Endothelial cell of umbilical vein (primary cell): ENCODE measurements at places on chromosomes 4 and X.

GRCh38 chrX:82320569-82320968 is 1118.7 kb downstream of the SH3BGRL start:
- DNase-seq, result no peak

GRCh38 chr4:54227256-54228055 is 1.6 kb upstream of the PDGFRA start:
- DNase-seq, result peak; percentile 67

DNA sequence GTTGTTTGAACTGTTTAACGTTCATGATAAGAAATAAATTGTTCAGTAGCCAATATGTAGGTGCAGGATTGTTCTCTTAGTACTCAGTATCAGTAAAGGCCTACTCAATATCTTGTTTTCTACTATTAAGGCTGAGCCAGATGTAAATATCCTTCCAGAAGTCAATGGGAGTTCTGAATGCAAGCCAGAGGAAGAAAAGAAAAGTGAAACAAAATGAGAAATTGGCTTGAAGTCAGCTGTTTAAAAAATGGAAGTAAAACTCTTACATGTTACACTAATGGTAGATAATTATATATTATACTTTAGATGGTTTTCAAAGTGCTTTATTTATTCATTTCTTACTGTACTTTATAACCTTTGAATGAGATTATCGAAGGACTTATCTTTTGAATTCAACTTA is 1417.9 kb downstream of the ADGRL3 start:
- DNase-seq, result no peak

DNA sequence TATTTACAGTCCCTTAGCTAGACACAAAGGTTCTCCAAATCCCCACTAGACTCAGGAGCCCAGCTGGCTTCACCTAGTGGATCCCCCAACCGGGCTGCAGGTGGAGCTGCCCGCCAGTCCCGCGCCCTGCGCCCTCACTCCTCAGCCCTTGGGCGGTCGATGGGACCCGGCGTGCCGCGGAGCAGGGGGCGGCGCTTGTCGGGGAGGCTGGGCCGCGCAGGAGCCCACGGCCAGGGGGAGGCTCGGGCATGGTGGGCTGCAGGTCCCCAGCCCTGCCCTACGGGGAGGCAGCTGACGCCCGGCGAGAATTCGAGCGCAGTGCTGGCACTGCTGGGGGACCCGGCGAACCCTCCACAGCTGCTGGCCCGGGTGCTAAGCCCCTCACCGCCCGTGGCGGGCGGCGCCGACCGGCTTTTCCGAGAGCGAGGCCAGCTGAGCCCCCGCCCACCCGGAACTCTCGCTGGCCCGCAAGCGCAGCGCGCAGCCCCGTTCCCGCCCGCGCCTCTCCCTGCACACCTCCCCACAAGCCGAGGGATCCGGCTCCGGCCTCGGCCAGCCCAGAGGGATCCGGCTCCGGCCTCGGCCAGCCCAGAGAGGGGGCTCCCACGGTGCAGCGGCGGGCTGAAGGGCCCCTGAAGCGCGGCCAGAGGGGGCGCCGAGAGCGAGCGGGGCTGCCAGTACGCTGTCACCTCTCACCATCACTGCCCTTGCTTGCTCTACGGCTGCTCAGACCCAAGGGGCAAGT is 39.4 kb downstream of the WFS1 start:
- DNase-seq, result peak; percentile 44

- DNase-seq, result peak; percentile 93
These were observed 47.4 kb upstream of the KDR start for GRCh38 chr4:55172694-55173287.

- no peak for DNase-seq
These were observed 35.0 kb upstream of the BMPR1B start for GRCh38 chr4:94722748-94723147.

- DNase-seq, result no peak
These were observed 32.1 kb upstream of the GLRA2 start for GRCh38 chrX:14497184-14497666.

GRCh38 chr4:129545599-129546278 is 449.8 kb downstream of the C4orf33 start:
- peak; percentile 97 for DNase-seq

DNA sequence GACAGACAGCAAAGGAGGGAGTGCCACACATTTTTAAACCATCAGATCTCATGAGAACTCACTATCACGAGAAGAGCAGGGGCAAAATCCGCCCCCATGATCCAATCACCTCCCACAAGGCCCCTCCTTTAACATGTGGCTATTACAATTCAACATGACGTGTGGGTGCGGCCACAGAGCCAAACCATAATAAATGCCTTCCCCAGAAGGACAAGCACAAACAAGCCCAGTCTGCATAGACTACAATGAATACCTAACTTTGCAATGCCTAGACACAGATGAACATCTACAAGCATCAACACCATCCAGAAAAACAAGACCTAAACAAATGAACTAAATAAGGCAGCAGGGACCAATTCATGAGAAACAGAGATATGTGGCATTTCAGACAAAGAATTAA is 12.3 kb downstream of the ETDA start:
- DNase-seq, result no peak

DNA sequence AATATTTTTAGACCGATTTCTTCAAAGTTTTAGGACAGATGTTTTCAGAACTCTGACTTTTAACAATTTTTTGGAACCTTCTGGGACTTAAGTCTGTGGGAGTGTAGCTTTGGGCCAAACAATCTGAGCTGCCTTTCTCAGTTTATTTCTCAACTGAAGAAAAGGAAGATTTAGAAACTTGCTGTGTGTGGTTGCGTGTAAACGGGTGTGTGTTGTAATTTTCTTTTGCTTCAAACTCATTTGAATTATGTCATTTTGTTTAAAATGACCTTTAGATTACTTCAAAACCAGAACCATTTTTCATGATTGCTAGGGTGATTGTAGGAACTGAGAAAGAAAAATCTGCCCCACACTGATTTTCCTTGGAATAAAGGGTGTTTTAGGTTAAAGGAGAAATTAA is 577.7 kb upstream of the GALNTL6 start:
- no peak for DNase-seq

- DNase-seq, result no peak
These were observed 14.7 kb upstream of the PLAC8 start for GRCh38 chr4:83129264-83129663.

DNA sequence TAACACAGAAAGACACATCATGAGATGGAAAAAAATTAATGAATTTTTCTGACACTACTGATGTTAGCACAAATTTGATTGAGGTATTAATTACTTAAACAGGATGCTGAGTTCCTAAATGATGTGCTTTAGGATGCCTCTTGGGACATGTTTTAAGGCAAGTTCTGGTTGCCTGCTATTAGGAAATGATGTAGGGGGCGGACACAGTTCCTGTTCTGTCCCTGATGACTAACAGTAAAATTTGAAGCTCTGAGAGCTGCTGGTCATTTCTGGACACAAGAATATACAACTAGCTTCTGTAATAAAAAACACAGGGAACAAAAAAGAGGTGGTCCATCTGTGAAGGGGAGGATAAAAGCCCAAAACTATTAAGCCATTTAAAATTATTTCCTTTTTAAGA is 163.2 kb upstream of the ETNPPL start:
- no peak for DNase-seq

DNA sequence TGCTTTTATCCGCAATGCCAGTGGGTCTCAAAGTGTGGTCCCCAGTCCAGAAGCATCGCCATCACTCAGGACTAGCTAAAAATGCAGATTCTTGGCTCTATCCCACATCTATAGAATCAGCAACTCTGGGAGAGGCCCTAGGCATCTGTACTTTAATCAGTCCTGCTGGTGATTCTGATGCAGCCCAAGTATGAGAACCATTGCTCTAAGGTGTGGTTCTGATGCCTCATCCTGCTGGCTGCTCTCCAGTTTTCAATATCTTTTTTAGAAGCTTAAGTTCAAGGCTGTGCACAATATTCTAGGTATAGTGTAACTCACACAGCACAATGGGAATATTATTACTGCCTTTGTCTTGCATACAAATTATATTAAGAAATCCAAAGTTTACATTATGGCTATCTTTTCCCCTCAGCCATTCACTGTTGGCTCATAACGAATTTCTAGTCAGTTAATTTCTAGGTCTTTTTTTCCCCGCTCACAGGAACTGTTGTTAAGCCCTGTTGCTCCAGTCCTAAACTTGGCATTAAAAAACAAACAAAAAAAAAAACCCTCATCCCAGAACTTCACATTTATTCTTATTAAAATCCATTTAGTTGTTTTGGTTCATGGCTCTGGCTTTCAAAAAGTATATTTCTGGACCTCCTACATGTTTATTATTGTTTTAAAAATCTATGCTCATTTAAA is 109.1 kb downstream of the PHEX start:
- DNase-seq, result no peak

DNA sequence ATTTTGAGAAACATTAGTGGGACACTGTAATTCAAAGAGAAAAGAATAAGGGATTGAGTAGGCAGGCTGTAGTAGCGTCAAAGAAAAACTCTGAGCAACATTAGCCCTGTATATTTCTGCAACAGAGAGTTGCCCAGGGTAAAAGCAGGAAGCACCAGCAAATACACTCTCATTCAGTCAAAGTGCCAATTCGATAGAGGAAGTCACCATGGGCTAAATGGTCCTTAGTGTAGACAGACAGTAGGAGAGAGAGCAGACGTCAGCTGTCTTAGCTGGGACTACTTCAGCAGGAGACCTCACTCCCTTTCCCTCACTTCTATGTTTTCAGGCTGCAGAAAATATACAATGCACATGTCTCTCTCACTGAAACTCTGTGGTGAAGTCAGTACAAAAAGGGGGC is 2073.8 kb upstream of the TENM3 start:
- no peak for DNase-seq

DNA sequence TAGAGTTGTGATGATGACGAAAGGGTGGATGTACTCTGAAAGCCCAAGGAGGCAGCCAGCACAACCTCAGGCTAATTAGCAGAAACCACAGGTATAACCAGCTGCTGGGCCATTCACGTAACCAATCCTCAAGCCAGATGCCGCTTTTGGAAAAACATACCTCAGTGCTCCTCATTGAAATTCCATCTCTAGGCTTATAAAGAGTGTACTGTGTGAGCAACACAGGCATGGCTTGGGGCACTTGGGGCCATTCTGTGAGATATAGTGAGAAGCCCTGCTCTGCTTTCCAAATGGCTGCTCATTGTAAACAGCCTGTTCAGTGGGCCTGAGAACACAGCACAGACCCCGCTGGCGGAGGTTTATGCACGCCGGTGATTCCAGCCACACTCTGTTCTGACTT is 182.1 kb upstream of the HHIP start:
- DNase-seq, result no peak

- no peak for DNase-seq
These were observed 51.9 kb downstream of the ZFYVE28 start for GRCh38 chr4:2366252-2367192.

DNA sequence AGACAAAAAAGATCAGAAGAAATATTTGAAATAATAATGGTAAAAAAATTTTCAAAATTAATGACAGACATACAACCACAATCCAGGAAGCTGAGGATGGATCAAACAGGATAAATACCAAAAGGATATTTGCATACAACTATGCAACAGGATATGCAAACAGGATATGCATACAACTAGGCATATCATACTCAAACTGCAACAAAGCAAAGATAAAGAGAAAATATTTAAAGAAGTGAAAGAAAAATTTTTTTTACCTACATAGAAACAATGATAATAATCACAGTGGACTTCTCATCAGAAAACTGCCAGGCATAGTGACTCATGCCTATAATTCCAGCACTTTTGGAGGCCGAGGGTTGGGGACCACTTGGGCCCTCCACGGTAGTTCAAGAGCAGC is 11.3 kb upstream of the DHX15 start:
- DNase-seq, result no peak

- no peak for DNase-seq
These were observed 465.4 kb downstream of the FAT4 start for GRCh38 chr4:125780164-125780563.

- no peak for DNase-seq
These were observed 18.0 kb downstream of the C4orf33 start for GRCh38 chr4:129113919-129114318.

- DNase-seq, result no peak
These were observed 74.8 kb upstream of the SLC34A2 start for GRCh38 chr4:25580633-25581467.
